Hematopoietic multipotent progenitor cell (in vitro differentiated cells): ENCODE measurements at places on chromosomes 2 and 18.

- no peak for DNase-seq
These were observed 236.3 kb upstream of the FSIP2 start for GRCh38 chr2:185502351-185502750.

GRCh38 chr18:76568731-76569130 is 73.7 kb upstream of the ZNF516 start:
- no peak for DNase-seq

GRCh38 chr2:202842690-202843089 is 28.9 kb downstream of the ICA1L start:
- no peak for DNase-seq

DNA sequence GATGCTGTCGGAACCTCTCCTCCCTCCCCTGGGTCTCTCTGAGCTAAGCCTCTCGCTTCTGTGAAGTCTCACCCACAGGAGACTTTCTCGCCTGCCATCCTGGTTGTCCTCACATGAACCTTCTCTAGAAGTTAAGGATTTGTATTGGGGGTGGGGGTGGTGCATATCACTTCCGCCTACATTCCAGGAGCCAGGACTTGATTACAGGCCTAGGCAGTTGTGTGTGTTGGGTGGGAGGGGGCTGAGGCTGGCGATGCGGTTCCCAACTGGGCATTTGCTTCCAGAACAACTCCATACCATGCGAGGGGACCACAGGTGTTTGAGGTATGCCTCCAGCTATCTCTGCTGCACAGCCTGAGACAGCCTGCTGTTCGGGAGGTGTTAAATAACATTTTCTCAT is 56.8 kb upstream of the MGAT4A start:
- DNase-seq: no peak

DNA sequence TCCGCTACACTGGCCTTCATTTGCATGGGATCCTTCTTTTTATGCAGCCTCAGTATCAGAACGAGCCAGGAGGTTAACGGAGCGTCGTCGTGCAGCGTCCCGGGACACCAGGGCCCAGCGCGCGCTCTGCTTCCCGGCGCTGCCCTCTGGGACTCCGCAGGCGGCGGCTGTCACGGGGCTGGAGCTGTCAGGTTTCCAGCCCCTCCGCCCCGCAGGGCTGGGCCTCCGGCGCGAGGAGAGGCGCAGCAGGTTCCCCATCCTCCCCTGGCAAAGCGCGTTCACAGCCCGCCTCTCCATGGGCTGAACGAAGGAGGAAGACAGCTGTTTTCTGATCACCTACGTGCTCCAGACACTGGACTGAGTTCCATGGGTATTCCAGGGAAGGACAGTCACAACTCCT is 12.5 kb upstream of the PAX8 start:
- no peak for DNase-seq

DNA sequence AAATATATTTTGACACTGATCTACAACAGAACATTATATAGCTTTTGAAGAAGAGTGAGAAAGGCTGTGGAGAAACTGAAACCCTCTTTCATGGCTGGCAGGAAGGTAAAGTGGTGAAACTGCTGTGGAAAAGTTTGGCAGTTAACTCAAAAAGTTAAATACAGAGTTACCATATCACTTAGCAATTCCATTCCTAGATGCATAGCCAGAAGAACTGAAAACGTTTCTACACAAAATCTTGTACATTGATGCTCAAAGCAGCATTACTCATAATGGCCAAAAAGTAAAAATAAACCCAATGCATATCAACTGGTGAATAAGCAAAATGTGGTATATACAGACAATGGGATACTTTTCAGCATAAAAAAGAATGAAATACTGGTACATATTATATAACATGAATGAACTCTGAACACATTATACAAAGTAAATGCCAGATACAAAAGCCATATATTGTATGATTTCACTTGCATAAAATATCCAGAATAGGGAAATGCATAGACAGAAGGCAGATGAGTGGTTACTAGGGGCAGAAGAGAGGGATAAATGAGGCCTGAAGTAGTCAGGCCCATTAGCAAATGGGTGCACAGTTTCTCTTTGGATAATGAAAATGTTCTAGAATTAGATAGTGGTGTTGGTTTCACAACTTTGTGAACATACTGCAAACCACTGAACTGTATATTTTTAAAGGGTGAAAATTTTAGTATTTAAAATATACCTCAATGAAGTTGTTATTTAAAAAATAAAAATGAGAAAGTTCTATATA is 114.3 kb downstream of the DYM start:
- DNase-seq: no peak

- DNase-seq: no peak
These were observed 17.3 kb downstream of the CIB4 start for GRCh38 chr2:26623541-26624495.

DNA sequence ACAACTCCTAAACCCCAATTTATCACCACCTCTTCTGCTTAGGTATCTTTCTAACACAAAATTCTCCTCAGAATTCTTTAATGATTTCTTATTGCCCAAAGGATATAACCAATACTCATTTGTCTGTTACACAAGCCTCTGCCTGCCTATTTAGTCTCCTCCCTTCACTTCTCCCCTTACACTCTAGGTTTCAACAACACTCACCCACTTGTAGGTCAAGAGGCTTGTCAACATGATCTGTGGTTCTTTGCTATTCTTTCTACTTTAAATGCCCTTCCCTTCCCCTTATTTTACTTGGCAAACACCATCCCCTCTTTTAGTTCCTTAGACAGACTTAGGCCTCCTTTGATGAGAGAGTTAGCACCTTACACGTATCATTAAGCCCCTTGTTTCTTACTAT is 69.0 kb upstream of the C2orf15 start:
- no peak for DNase-seq

GRCh38 chr2:83665894-83666293 is 793.2 kb downstream of the SUCLG1 start:
- no peak for DNase-seq

GRCh38 chr2:121771976-121772742 is 16.7 kb downstream of the TSN start:
- no peak for DNase-seq

GRCh38 chr2:85145116-85145820 is 12.1 kb downstream of the TCF7L1 start:
- DNase-seq: no peak

- no peak for DNase-seq
These were observed 72.1 kb downstream of the CABLES1 start for GRCh38 chr18:23207191-23207955.

DNA sequence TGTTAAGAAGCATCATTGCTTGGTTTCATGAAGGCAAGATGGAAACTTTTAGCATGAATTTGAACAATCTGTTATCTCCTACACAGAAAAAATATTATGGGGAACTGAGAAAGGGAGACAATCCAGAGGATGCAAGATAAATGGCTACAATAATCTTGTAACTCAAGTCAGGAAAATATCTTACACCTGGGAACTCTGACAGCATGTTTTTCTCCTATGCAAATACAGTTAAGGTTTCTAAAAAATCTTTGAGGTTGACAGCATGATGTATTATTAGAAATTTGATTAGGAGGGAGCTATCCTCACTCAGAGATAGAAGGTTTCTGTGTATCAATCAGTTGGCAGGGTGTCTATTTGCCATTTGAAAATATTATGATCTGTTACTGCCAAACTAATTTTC is 75.6 kb downstream of the GPD2 start:
- DNase-seq: no peak
